ENCODE measurements at places on chromosomes 16 and 17.

- no peak for DNase-seq
These were observed 30.4 kb upstream of the PITPNA start for GRCh38 chr17:1592751-1593629.

DNA sequence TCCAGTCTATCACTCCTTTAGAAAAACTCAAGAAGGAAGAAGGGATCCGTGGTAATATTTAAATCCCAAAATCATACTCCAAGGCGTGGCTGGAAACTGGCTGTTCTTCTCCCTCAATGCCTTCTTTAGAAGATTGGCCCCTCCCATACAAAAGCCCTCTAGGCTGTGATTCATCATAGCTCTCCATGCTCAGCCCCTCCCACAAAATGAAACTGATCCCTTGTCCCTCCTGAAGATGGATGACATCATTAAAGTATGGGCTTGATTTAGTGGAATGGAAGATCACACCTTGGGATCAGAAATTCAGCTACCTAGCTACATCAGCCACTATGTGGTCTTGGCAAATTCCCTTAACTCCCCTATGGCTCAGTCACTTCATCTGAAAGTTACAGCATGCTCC is 4.1 kb downstream of the GRIN2A start:
- no peak for DNase-seq

GRCh38 chr16:85445779-85446222 is 167.3 kb upstream of the GSE1 start:
- no peak for DNase-seq

GRCh38 chr17:885971-886571 is 93.5 kb downstream of the NXN start:
- no peak for DNase-seq

DNA sequence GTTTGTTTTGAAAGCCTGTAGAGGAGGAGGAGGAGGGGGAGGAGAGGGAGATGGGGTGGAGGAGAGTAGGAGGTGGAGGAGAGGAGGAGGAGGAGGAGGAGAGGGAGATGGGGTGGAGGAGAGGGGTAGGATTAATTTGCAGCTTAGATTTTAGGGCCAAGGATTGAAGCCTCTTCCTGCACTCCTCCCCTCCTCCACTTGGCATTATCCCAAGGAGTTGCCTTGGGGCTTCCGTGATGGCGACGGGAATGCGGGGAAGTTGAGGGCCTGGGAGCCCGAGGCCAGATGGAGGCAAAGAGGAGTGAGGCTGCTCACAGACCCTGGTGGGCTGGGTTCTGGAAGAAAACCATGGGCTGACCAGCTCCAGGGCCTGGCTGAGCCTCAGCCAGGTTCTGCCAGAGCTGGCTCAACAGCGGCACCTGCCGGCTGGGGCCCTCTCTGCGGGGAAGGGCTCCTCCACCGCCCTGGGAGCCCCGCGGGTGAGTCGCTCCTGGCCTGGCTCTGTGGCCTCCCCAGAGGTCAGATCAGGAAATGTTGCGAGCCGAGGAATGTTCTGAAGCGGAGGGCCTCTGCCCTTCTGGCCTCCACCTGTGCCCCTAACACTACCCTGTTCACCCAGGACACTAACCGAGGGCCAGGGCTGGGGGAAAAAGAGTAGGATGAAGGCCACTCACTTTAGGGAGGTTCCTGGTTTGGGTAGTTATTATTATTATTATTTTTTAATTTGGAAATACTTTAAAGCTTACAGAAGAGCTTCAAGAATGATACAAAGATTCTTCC is 23.9 kb upstream of the FMNL1 start:
- DNase-seq: peak; percentile 79

- DNase-seq: no peak
These were observed 93.9 kb downstream of the C17orf67 start for GRCh38 chr17:56739776-56740175.

DNA sequence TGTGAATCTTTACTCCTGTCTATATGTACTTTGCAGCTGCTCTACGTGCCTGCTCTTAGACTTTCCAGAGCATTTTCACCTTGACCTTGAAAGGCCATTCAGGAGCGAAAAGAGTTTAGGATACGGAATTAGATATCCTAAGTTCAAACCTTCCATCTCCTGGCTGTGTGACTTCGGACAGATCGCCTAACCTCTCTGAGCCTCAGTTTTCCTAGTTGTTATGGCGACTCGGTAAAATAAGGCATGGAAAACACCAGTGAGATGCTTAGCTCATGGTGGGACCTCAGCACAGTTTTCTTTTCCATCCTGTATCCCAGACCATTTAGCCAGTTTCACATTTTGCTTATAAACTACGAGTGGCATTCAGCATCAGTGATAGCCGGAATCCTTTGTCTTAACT is 233.7 kb downstream of the RBFOX1 start:
- no peak for DNase-seq

DNA sequence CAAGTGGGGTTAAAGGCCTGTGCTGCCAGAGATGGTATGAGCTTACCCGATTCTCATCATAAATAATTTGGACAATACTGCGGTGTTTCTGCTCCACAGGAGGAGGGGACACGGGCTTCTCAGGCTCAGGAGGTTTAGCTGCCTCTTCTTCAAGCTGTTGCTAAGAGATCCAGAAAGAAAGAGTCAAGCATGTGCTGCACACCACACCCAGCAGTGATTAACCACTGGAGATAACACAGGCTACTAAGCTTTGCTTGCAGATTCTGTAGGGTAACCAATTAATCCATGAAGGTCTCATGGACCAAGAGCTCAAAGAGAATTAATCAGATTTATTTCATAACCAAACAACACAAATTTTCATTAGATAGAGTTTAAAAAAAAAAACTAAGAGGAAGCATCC is 56.6 kb downstream of the NCOR1 start:
- no peak for DNase-seq

GRCh38 chr17:45965812-45966211 is 33.2 kb upstream of the STH start:
- DNase-seq: no peak

- DNase-seq: peak; percentile 38
These were observed 38.2 kb upstream of the PIRT start for GRCh38 chr17:10875984-10876555.

DNA sequence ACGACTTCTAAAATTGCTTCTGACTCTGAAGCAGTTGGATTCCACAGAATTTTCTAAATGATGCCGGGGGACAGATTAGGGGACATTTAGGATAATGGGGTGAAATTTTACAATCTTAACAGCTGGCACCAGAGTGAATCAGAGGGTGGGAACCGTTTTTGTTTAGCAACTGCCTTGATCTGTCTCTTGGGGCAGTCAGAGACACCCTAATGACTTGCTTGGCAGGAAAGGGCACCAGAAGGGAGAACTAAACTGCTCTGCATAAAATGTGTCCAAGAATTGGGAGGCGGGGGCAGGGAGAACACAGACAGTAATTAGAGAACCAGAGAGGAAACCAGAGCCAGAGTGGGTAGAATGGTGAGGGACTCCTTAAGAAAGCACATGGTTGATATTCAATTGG is 6.1 kb upstream of the ABCC12 start:
- DNase-seq: no peak

DNA sequence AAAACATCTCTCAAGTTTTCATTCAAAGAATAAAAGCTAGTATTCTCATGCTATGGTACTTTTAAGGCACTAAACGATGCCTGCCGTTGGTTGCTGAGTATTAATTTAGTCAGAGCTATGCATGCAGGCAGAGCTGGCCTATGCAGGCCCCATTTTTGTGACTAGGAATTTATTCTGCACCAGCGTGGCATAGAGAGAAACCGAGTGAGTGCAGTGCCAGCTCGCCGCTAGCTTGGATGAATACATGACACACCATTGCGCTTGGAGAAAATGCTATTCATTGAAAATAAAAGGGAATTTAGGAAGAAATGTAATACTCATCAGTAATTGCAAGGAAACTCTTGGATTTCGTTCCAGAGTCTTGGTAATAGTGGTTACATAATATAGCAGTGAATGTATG is 231.6 kb upstream of the RBFOX1 start:
- DNase-seq: no peak
